ENCODE measurements at places on chromosomes 1 and 21. TPM values are rescaled to one million over a fixed set of nuclear protein-coding genes. Genes with fewer than 3 reads are reported as not detected.

The NLRP3 gene
- not detected for total RNA-seq

DNA sequence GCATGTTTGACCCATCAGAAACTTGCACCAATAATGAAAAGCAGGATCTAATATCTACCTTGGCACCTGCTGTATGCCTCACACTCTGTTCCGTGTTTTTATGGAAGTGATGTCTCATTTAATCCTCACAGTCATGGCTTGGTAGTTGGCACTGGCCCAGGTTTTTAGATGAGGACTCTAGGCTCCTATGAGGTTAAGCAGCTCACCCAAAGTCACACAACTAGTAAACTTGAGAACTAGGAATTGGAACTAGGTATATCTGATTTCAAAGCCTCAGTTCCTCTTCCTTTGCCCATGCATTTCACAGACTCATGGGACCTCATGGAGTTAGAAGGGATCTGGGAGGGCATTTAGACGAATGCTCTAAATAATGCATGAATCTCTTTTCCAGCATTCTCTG, 21.3 kb upstream of the TARBP1 start:
- H3K27ac ChIP-seq, result peak overlapping the region; percentile 90
- H3K36me3 ChIP-seq, result no peaks in the 10 kb centered on the region
- H3K4me1 ChIP-seq, result peaks cover 15% of the 10 kb centered on the region
- no peaks in the 10 kb centered on the region for H3K27me3 ChIP-seq
- DNase-seq, result no peak

The AUNIP gene
- 0.33 TPM for total RNA-seq

GRCh38 chr1:192668409-192668983, 32.5 kb downstream of the RGS13 start:
- no peak overlapping the region for H3K27ac ChIP-seq
- no peak overlapping the region for H3K4me3 ChIP-seq
- no peaks in the 10 kb centered on the region for H3K27me3 ChIP-seq
- no peaks in the 10 kb centered on the region for H3K4me1 ChIP-seq
- H3K36me3 ChIP-seq, result no peaks in the 10 kb centered on the region

DNA sequence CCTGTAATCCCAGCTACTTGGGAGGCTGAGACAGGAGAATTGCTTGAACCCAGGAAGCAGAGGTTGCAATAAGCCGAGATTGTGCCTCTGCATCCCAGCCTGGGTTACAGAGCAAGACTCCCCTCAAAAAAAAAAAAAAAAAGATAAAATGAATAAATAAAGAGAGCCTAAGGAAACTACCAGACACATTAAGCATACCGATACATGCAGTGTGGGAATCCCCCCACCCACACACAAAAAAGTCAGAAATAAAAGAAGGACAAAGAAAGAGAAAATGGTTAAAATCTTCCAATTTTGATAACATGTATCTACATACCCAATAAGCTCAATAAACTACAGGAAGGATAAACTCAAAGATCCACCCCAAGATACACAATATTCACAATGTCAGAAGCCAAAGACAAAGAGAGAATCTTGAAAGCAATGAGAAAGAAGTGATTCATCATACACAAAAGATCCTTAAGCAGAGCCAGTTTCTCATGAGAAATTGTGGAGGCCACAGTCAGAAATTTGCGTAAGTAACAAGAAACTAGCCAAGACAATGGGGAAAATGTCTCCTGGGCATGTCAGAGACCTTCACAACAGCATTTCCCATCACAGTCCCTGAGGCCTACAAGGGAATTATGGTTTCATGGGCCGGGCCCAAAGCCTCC, 1197.0 kb downstream of the AMY1C start:
- no peaks in the 10 kb centered on the region for H3K27me3 ChIP-seq
- no peak overlapping the region for H3K4me3 ChIP-seq
- no peak overlapping the region for H3K27ac ChIP-seq
- H3K36me3 ChIP-seq, result no peaks in the 10 kb centered on the region
- no peak for DNase-seq

DNA sequence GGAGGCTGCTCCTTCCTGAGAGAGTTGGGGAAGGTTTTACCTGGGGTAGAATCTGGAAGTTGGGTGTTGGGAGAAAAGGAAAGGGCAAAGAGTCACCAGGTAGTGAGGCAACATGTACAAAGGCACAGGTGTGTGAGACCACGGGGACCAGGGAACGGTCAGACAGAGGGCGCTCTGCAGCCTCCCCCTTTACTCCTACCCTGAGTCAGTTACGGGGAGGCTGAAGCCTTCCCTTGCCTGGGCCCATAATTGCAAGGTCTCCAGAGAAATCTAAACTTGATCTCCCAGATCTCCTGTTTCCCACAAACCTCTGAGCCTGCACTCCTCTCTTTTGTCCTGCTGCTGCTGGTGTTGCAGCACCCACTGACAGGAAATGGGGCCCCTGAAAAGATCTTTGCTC, 22.0 kb downstream of the CCN1 start:
- no peaks in the 10 kb centered on the region for H3K36me3 ChIP-seq
- H3K27me3 ChIP-seq, result no peaks in the 10 kb centered on the region
- no peak for DNase-seq
- no peak overlapping the region for H3K27ac ChIP-seq
- no peak overlapping the region for H3K4me3 ChIP-seq

The CR1 gene
- not detected for total RNA-seq

GRCh38 chr1:224623743-224624333, 7.7 kb downstream of the CNIH3 start:
- H3K4me1 ChIP-seq, result peaks cover 32% of the 10 kb centered on the region
- peaks cover 4% of the 10 kb centered on the region for H3K36me3 ChIP-seq
- peak; percentile 99 for DNase-seq
- H3K27ac ChIP-seq, result peak overlapping the region; percentile 84
- no peak overlapping the region for H3K4me3 ChIP-seq

The STYXL2 gene
- not detected for total RNA-seq

GRCh38 chr1:171494076-171494475, 8.7 kb downstream of the PRRC2C start:
- peaks cover 3% of the 10 kb centered on the region for H3K36me3 ChIP-seq
- no peaks in the 10 kb centered on the region for H3K27me3 ChIP-seq
- H3K27ac ChIP-seq, result no peak overlapping the region
- peak overlapping the region; percentile 9 for H3K4me3 ChIP-seq
- H3K4me1 ChIP-seq, result peaks cover 5% of the 10 kb centered on the region

The TMEM51 gene
- 6.1 TPM for total RNA-seq

- no peak overlapping the region for H3K4me3 ChIP-seq
- no peak for DNase-seq
- H3K27me3 ChIP-seq, result no peaks in the 10 kb centered on the region
- peaks cover 5% of the 10 kb centered on the region for H3K36me3 ChIP-seq
Observed at GRCh38 chr1:206460836-206461426, 9.3 kb upstream of the IKBKE start.

- H3K27ac ChIP-seq, result no peak overlapping the region
- H3K27me3 ChIP-seq, result no peaks in the 10 kb centered on the region
- no peak for DNase-seq
Observed at GRCh38 chr1:22826604-22827580, 116.3 kb downstream of the EPHB2 start.

- peaks cover 10% of the 10 kb centered on the region for H3K36me3 ChIP-seq
- DNase-seq, result no peak
- H3K4me1 ChIP-seq, result peaks cover 10% of the 10 kb centered on the region
- no peak overlapping the region for H3K4me3 ChIP-seq
Observed at GRCh38 chr1:40239626-40240025, 8.1 kb upstream of the TMCO2 start.

DNA sequence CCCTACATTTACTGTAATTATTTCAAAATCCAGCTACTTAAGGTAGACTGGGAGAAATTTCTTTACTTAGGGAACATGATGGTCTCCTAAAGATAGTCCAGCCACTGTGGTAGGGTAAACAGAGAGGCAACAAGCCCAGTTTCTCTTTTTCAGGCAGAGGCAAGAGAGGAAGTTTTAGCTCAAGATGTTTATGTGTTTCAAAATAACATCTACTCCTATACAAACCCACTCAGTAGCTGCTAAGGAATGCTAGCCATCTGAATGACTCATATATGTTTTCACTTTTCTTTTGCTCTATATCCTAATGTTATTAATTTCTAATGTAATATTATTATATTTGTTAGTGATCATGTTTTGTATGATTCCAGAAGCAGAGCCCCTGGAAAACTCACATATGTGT, 856.6 kb downstream of the PLA2G4A start:
- peak; percentile 70 for DNase-seq
- no peak overlapping the region for H3K27ac ChIP-seq
- H3K4me3 ChIP-seq, result no peak overlapping the region
- H3K36me3 ChIP-seq, result no peaks in the 10 kb centered on the region

The AMY1A gene
- total RNA-seq, result not detected

DNA sequence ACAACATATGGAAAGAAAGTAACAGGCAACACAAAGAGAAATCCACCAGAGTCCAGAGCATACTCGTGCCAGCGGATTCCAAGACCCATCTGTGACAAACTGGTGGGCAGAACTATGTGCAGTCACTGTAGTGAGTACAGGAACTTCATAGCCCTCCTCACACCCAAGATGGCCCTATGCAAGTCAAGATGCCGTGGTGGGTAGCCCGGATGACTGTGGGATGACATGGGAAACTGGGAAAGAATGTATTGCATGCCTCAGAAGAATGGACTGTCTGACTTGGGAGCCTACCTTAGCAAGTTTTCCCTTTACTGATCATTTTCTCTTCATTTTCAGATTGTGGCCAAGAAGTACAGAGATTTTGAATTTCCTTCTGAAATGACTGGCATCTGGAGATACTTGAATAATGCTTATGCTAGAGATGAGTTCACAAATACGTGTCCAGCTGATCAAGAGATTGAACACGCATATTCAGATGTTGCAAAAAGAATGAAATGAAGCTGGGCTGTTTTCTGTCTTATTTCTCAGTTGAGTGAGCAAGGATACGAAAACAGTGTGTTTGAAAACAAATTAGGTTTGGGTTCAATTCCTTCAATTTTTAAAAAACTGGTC, 47.3 kb downstream of the CLIC6 start:
- H3K4me3 ChIP-seq, result no peak overlapping the region
- DNase-seq, result no peak
- peaks cover 2% of the 10 kb centered on the region for H3K27me3 ChIP-seq
- no peaks in the 10 kb centered on the region for H3K4me1 ChIP-seq
- H3K36me3 ChIP-seq, result no peaks in the 10 kb centered on the region

DNA sequence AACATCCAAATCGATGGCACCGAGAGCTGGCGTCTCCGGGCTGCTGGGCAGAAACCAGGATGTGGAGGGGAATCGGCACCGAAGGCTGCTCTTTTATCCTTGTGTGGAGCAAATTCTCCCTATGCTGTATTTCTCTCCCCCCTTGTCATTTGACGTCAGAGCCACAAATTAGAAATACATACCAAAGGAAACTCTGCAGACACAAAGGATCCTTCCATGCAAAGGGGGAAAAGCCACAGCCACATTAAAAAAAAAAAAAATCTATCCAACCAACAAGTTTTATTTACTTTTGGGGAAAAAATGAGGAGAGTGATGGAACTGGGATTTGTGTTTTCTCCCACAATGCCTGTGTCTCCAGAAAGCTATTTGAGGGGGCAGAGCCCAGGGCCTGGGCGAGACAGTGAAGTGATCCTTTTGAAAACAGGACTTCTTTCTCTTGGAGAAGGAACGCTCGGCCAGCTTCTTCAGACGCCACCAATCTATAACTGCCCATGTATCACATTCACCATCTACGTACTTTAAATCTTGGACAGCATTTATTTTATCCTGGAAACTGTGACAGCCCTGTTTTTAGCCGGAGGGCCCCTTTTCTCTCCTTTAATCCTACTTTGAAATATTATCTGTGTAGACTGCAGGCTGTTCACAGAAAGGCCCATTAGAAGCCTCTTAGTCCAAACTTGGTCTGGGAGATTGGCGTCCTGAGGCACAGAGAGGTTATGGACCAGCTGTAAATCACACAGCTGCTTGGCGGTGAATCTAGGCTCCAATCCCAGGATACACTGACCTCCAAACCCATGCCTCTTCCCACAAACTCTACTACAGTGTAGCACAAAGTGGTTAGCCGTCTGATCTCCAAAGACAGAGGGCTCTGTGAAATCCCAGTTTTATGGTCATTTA, 4.5 kb downstream of the KANK4 start:
- H3K4me1 ChIP-seq, result no peaks in the 10 kb centered on the region
- peaks cover 4% of the 10 kb centered on the region for H3K27me3 ChIP-seq
- H3K27ac ChIP-seq, result no peak overlapping the region
- DNase-seq, result no peak
- no peaks in the 10 kb centered on the region for H3K36me3 ChIP-seq

The EFNA4 gene
- total RNA-seq, result 3.8 TPM

The GPR52 gene
- 0.66 TPM for total RNA-seq

The BATF3 gene
- 3.3 TPM for total RNA-seq

The NEK7 gene
- 90.5 TPM for total RNA-seq

DNA sequence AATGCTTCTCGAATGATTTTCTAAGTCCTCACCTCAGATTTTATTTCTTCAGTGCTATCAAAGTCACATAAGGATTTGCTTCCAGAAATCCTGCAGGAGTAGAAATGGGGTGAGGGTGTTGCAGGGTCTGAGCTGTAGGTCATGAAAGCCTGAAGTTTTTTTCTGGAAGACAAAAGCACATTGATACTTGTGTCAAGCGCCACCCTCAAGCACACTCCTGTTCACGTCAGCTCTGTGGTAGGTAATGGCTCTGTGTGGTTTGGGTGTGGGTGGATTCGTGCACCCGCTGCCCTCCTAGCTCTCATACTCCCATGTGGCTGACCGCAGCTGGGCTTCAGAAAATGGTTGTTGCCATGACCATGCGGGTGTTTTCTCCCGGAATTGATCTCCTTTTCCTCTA, 39.9 kb downstream of the AKNAD1 start:
- H3K27me3 ChIP-seq, result no peaks in the 10 kb centered on the region
- DNase-seq, result peak; percentile 98
- H3K4me1 ChIP-seq, result peaks cover 28% of the 10 kb centered on the region
- peak overlapping the region; percentile 46 for H3K4me3 ChIP-seq

The DHRS3 gene
- 68.1 TPM for total RNA-seq

The NCMAP gene
- total RNA-seq, result not detected

GRCh38 chr21:38973552-38973951, 167.8 kb downstream of the ETS2 start:
- H3K36me3 ChIP-seq, result no peaks in the 10 kb centered on the region
- H3K27ac ChIP-seq, result no peak overlapping the region
- H3K4me3 ChIP-seq, result no peak overlapping the region

DNA sequence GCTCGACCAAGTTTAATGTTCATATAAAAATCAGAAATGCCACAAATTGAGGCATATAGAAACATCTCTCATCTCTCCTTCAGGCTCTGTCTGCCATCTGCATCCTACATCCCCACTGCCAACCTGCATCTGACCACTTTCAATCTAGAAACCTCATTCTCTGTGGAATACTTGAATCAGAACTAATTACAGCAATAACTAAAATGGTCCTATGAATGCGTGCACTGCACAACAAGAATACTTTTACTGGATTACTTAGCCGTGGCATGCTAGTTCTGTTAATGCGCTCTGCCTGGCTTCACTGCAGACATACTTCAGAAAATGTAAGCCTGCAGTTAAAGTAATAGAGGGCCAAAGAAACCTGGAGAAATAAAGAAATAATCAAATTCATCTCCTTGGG, 89.8 kb upstream of the NR5A2 start:
- H3K4me3 ChIP-seq, result no peak overlapping the region
- H3K36me3 ChIP-seq, result no peaks in the 10 kb centered on the region
- DNase-seq, result no peak
- H3K27me3 ChIP-seq, result no peaks in the 10 kb centered on the region
